ENCODE measurements at places on chromosomes 16 and 17. TPM values are rescaled to one million over a fixed set of nuclear protein-coding genes. Genes with fewer than 3 reads are reported as not detected.

DNA sequence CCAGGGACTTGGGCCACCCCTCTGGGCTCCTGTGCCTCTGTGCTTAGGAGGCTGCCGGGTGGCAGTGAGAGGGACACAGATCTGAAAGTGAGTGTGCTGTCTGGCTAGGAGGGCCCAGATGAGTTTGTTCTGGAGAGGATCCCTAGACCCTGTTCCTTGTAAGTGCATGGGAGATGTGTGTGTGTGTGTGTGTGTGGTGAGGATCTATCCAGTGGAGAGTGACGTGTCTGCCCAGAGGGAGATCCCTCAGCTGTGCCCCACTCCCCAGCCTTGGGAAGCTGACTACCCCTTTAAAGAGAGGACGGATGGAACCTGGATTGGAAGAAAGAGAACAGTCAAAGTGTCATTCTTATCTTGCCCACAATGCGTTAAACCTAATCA lies 25.5 kb upstream of the CDC42EP4 start:
- no peak for DNase-seq
- peaks cover 8% of the 10 kb centered on the region for H3K4me1 ChIP-seq
- no peak overlapping the region for H3K27ac ChIP-seq
- H3K4me3 ChIP-seq = no peak overlapping the region

DNA sequence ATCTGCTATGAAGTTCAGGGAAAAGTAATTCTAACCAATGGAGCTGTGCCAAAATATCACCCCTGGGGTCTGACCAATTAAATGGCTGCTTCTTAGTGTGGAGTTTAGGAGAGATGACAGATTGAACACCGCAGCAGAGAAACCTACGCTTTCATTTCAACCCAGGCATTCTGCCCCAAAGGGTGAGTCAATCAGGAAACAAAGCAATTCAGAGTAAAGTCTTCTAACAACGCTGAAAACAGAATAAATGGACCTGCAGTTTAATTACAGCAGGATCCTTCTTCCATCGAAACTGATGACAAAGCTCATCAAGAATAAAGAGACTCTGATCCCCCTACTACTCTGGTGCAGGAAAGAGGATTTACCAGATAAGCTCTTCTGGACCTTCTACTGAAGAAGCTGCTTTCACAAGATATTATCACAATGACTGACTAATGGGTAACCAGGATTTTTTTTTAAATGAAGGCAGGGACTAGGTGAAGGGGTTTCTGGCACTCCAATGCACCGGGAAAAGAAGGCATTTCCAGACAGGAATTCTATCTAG lies 16.7 kb downstream of the RFFL start:
- H3K4me1 ChIP-seq = peaks cover 15% of the 10 kb centered on the region
- peak overlapping the region; percentile 23 for H3K4me3 ChIP-seq
- no peaks in the 10 kb centered on the region for H3K27me3 ChIP-seq
- peak; percentile 83 for DNase-seq
- no peaks in the 10 kb centered on the region for H3K36me3 ChIP-seq

GRCh38 chr17:16910341-16910740 lies 61.6 kb downstream of the TNFRSF13B start:
- no peak for DNase-seq
- H3K4me1 ChIP-seq = no peaks in the 10 kb centered on the region
- no peaks in the 10 kb centered on the region for H3K36me3 ChIP-seq
- H3K27me3 ChIP-seq = peaks cover 3% of the 10 kb centered on the region
- no peak overlapping the region for H3K4me3 ChIP-seq
- H3K27ac ChIP-seq = no peak overlapping the region

Gene MYBBP1A
- total RNA-seq = 114 TPM

Gene FNDC8
- not detected for total RNA-seq

- no peaks in the 10 kb centered on the region for H3K27me3 ChIP-seq
- H3K36me3 ChIP-seq = peaks cover 9% of the 10 kb centered on the region
- no peaks in the 10 kb centered on the region for H3K4me1 ChIP-seq
- H3K4me3 ChIP-seq = no peak overlapping the region
These were observed 19.2 kb downstream of the STRADA start for GRCh38 chr17:63722403-63722802.

Gene MYO15A
- 0.18 TPM for total RNA-seq

DNA sequence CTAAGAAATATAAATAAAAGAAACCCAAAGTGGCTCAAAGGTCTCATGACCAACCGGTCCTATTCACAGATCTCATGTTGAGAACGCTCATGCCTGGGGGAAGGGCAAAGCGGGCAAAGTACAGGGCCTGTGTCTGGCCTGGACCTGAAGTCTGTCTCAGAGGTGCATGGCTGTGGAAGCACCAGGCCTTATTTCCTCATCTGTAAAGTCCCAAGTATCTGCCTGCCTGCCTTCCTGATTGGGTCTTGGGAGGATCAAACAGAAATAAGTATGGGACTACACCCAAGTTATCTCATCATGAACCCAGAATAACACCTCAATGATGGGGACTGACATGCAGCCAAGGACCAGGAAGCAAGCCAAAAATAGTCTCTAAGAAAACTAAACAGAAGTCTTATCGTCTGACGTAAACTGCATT lies 14.2 kb downstream of the AXIN2 start:
- H3K4me3 ChIP-seq = no peak overlapping the region
- no peaks in the 10 kb centered on the region for H3K4me1 ChIP-seq
- H3K27me3 ChIP-seq = no peaks in the 10 kb centered on the region
- no peak for DNase-seq

DNA sequence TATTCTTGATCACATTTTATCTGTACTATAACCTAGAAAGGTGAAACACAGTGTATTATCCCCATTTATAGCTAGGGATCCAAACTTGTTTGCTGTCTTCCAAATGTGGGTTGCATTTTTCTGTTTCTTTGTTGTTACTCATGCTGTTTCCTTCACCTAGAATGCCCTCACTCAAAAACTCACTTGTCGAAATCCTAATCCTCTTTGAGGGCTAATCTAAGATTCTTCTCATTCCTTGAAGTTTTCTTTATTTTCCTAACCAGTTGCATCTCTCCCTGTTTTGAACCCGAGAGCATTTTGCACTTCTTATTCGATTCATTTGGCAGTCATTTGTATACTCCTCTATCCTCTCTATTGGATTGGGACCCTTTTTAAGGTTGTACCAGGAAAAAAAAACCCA lies 9.6 kb downstream of the CALCOCO2 start:
- peaks cover 14% of the 10 kb centered on the region for H3K36me3 ChIP-seq
- H3K27ac ChIP-seq = no peak overlapping the region
- no peak for DNase-seq
- no peak overlapping the region for H3K4me3 ChIP-seq

DNA sequence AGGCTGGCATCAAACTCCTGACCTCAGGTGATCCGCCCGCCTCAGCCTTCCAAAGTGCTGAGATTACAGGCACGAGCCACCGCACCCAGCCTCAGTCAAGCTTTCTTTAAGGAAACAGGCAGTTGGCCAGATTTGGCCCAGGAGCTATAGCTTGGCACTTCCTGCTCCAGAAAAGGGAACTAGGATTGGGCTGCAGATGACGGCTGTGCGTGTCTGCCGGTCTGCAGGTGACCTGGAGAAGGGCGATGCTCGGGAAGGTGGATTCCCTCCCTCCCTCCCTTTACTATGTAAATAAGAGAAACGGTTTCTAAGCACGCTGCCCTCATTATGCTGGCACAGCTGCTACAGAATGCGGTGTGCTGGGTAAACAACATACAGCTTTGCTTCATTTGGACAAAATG lies 215.9 kb downstream of the RPTOR start:
- H3K4me1 ChIP-seq = peaks cover 10% of the 10 kb centered on the region
- DNase-seq = no peak
- H3K36me3 ChIP-seq = peaks cover 16% of the 10 kb centered on the region
- H3K27me3 ChIP-seq = no peaks in the 10 kb centered on the region
- H3K4me3 ChIP-seq = no peak overlapping the region

DNA sequence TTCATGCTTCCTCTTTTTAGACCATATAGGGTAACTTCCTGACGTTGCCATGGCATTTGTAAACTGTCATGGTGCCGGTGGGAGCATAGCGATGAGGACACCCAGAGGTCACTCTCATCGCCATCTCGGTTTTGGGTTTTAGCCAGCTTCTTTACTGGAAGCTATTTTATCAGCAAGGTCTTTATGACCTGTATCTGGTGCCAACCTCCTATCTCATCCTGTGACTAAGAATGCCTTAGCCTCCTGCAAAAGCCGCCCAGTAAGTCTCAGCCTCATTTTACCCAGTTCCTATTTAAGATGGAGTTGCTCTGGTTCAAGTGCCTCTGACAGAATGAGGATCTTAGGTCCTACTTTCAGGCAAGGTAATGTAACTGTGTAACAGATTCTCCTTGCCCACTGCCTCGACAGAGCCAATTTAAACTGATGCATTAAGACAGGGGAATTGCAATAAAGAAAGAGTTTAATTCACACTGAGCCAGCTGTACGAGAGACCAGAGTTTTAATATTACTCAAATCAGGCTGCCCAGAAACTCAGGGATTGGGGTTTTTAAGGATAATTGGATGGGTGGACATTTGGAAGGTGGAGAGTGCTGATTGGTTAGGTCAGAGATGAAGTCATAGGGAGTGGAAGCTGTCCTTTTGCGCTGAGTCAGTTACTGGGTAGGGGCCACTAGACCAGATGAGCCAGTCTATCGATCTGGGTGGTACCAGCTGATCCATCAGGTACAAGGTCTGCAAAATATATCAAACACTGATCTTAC lies 59.9 kb upstream of the ATF7IP2 start:
- H3K27me3 ChIP-seq = no peaks in the 10 kb centered on the region
- H3K4me3 ChIP-seq = no peak overlapping the region
- peaks cover 34% of the 10 kb centered on the region for H3K4me1 ChIP-seq
- H3K36me3 ChIP-seq = no peaks in the 10 kb centered on the region

DNA sequence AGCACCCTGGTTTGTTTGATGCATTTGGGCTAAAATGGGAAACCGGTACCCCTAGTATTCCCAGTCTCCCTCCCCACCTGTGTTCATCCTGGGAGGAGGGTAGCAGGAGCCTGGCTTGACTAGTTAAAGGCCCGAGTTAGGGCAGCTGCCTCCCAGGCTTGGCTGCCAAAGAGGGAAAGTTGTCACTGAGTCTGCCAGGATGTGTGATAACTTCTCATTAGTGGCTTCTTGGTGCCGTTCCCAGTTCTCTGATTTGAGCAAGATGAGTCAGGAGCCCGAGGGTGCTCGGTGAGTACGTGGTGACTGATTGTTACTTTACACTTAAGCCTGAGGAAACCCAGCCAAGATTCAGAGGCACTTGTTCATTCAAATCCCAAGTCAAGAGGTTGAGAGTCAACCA lies 2.5 kb downstream of the KRT32 start:
- H3K4me1 ChIP-seq = peaks cover 2% of the 10 kb centered on the region
- no peaks in the 10 kb centered on the region for H3K36me3 ChIP-seq
- no peak overlapping the region for H3K4me3 ChIP-seq
- H3K27ac ChIP-seq = no peak overlapping the region
- H3K27me3 ChIP-seq = peaks cover 70% of the 10 kb centered on the region

Gene CCP110
- 12.3 TPM for total RNA-seq

DNA sequence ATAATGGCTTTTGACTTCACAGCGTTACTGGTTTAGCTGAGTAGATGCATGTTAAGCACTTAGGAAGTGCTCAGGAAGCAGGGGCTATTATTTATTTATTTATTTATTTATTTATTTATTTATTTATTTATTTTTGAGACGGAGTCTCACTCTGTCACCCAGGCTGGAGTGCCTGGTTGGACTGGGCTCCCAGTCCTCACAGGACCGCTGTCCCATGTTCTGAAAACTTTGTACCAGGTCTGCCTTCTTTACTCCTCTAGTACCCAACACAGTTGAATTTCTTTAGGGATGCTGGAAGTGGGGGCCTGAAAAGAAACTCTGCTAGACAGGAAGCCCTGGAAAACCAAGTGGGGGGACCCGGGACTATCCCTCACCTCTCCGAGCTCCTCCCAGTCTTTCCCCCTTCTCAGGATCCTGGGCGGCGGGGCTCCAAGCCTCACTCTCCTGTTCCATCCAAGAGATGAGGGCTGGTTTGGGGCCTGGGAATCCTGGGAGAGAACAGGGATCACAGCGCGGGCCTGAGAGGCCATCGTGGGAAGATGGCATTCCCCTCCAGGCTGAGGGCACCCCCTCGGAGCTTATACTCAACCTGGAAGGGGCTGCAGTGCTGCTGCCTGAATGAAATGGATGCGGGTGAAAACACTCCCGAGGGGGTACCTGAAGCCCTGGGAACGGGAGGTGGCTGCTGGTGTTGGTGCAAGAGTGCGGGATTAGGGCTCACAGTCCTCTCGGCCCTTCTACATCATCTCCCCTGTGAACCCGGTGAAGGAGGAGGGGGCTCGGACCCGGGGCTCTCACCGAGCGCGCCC lies 674 bp downstream of the ZNF688 start:
- H3K4me1 ChIP-seq = peaks cover 17% of the 10 kb centered on the region
- no peak for DNase-seq
- H3K4me3 ChIP-seq = peak overlapping the region; percentile 65
- peak overlapping the region; percentile 83 for H3K27ac ChIP-seq
- no peaks in the 10 kb centered on the region for H3K27me3 ChIP-seq

DNA sequence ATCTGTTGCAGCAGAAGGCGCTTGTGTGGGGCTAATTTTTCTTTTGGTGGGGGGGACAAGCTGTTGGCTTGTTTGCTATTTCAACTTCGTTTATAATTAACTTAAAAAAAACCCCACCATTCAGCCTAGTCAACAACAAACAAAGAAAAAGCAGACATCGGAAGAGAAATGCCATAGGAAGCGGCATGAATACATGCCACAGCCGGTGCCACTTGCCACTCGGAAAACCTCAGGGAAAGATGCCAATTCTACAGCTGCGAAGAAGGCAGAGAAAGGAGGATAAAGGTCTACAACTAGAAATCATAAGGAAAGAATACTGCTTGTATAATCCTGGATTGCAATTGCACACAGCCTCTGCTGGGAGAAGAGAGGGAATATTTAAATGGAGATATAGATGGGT lies 254.4 kb upstream of the PMFBP1 start:
- H3K27me3 ChIP-seq = no peaks in the 10 kb centered on the region
- no peaks in the 10 kb centered on the region for H3K36me3 ChIP-seq
- no peak for DNase-seq
- no peak overlapping the region for H3K27ac ChIP-seq
- H3K4me3 ChIP-seq = no peak overlapping the region
- H3K4me1 ChIP-seq = no peaks in the 10 kb centered on the region

GRCh38 chr17:12395733-12396354 lies 269.8 kb upstream of the MYOCD start:
- peak; percentile 55 for DNase-seq
- H3K4me3 ChIP-seq = no peak overlapping the region
- H3K27me3 ChIP-seq = no peaks in the 10 kb centered on the region

DNA sequence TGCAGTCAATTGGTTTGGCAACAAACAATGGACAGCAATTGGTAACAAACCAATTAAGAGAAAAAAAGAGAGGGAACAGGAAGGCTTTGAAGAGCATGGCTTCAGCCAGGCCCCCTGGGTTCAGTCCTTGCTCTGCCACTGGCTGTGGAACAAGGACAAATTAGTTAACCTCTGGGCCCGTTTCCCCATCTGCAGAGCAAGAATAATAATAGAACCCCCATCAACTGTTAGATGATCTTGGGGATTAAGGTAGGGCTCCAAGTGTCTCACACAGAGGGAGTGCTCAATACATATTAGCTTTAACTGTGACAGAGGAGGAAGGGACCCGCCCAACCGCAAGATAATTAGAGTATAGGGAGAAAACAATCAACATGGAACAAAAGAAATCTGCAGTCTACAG lies 55.2 kb downstream of the PECAM1 start:
- H3K27ac ChIP-seq = no peak overlapping the region
- no peak for DNase-seq
- peaks cover 32% of the 10 kb centered on the region for H3K4me1 ChIP-seq
- H3K36me3 ChIP-seq = no peaks in the 10 kb centered on the region
